HuH-7 (cell line): ENCODE measurements at places on chromosomes 2 and 18.

DNA sequence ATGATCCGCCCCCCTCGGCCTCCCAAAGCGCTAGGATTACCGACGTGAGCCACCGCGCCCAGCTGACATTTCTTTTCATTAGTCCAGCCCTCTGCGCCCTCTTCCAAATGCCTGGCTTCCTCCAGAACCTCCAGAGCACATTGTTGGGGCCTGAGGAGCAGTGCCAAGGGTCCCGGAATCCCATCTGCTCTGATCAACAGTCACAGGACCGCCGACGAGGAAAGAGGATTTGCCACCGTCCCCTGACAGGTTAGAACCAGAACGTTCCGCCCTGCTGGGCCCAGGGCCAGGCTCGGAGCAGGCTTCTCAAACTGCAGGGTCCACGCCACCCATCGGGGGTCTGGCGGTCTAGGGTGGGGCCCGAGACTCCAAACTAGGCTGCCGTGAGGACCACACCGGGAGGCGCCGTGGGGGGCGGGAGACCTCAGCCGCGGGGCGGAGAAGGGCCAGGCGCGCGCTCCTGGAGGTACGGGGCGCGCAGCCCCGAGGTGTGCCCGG is 36.9 kb upstream of the ITM2C start:
- no peak for DNase-seq

DNA sequence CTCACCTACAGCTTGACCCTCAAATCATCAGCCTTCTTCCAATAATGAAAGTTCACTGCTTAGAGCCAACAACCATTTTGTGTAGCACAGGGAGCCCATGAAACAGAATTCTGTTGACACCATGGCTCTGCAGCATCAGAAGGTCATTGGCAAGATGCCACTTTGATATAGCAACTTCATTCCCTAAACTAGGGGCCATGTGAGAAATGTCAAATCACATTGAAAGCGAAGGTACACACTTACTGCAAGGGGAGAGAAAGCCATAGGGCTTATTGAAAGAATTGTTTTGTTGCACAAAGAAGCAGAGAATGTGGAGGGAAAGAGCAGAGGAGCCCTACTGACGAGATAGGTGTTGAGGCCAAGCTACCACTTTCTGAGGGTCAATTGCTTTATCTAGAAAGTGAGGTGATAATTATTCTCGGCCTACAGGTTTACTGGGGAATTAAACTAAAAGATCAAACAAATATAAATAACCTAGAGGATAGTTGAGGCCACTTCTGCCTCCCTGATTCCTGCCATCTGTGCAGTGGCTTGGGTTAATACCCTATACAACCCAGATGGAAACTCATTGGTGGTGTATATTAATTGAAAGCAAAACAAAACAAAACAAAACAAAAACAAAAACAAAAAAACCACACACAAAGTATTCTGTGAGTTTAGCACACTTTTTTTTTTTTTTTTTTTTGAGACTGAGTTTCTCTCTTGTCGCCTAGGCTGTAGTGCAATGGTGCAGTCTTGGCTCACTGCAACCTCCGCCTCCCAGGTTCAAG is 5.9 kb upstream of the ABCA12 start:
- no peak for DNase-seq

DNA sequence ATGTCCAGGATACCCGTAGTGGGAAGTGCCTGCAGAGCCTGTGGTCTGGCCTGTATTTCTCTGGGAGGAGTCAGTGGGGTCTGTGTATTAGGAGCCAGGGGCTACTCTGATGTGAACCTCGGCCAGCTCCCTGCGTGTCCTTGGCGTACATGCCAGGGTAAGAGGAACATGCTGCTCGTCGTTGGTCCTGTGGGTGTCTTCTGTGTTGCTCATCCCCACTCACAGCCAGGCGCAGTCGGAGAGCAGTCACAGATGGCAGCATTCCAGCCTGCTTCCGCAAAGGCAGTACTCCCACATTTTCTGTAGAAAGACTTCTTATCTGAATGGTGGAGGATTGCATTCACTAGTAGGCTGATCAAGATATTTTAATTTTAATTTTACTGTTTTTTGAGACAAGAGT is 84.9 kb downstream of the DGKD start:
- no peak for DNase-seq

- DNase-seq: no peak
Measured at GRCh38 chr2:12642332-12642731, 74.4 kb upstream of the TRIB2 start.

- no peak for DNase-seq
Measured at GRCh38 chr2:25197336-25198208, 29.2 kb upstream of the POMC start.

DNA sequence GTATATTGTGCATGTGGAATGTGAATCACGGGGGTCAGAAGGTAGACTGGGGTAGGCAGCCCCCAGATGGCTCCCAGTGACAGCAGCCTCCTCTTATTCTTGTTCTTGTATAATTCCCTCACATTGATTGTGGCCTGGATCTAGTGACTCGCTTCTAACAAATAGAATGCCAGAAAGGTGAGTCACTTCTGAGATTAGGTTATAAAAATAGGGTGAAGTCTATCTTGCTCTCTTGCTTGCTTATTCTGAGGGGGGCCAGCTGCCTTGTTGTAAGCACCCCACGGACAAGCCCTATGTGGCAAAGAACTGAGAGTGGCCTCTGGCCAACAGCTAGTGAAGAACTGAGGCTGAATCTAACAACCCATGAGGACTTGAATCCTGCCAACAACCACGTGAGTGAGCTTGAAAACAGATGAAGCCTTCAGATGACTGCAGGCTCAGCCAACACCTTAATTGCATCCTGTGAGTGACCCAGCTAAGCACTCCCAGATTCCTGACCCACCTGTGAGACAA is 15.6 kb upstream of the RMND5A start:
- DNase-seq: peak; percentile 26

DNA sequence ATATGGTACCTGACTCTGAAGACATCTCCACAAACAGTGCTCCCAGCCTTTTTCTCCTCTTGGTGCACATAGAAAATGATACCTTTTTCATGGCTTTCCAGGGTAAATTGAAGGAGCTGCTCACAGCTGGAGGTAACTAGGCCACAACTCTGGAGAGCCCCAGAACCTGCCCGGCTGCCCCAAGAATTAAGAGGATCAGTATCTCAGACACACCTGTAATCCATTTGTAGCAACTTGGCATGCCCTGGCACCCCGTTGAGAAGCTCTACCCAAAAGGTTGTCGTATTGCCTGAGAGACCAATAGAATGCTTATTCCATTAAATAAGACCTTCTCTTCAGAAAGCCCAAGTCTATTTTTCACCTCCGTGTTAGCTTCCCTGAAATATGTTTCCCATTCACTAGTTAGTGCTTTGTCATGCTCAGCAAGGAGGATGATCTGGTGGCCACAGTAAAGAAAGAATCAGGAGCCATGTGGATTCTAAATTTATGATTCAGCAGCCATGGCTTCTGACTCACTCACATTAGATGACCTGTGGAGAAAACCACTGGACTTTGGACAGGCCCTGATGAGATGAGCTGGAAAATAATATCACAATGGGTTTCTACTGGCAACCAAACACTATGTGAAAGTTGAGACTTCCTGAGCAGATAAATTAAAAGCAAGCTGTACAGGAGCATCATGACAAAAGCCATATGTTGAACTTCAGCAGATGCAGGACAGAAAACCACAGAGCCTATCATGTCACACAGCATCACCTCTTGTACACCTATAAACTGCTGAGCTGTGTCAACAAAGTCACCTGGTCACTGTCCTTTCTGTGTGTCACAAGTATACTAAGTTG is 253.3 kb upstream of the OSR1 start:
- peak; percentile 20 for DNase-seq

DNA sequence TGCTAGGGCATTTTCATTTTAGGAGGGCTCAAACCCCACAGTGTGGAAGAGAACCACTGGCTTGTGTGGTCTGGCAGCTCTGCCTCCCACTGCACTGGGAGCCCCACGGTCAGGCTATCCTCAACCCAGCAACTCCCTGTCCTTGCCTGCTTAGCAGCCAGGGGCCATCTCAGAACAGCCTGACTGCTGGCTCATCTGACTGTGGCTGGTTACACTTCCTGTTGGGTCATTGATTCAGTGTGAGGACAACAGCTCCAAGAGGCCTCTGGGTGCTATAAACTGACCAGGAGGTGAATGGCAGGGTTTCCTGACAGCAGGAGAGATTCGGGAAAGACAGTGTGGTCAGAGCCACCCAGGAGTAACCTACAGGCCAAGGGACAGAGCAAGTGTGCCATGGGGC is 40.1 kb downstream of the AMER3 start:
- no peak for DNase-seq

GRCh38 chr2:60533101-60534051 is 20.1 kb downstream of the BCL11A start:
- DNase-seq: no peak

DNA sequence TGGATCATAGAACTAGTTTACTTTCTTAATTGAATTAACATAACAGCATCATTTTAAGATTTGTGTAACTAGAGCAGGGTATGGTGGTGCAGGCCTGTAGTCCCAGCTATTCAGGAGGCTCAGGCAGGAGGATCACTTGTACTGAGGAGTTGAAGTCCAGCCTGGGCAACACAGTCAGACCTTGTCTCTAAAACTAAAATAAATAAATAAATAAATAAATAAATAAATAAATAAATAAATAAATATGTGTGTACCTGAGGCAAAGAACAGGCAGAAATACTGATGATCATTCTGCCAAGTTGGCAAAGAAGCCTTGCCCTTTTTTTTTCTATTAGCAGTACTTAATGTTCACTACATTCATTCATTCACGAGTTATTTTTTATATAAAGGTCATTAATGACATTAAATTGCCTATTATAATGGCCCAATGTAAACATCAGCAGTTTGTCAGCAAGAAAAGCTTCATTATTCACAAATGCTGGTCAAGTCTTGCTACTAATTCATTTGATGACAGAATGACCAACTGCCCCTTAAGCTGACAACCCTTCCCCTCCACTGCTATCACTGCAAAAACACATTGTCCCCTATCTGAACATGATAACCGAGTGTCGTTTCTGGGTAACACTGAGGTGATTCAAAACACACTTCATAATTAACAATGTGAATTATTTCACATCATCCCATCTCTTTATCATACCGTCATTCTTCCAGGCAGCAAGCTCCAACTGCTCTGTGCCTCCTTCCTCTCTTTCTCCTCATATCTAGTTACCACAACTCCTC is 39.0 kb downstream of the ARL5A start:
- DNase-seq: no peak

- no peak for DNase-seq
Measured at GRCh38 chr2:1976112-1976511, 231.8 kb upstream of the PXDN start.
